ENCODE measurements at places on chromosomes 11 and 22. TPM values are rescaled to one million over a fixed set of nuclear protein-coding genes. Genes with fewer than 3 reads are reported as not detected.

Gene HBB
- total RNA-seq = not detected

Gene STK33
- total RNA-seq = not detected

Gene MMP12
- total RNA-seq = not detected

Gene HSCB
- 9.6 TPM for total RNA-seq

Gene TIGD3
- total RNA-seq = 1.1 TPM

Gene ELF5
- total RNA-seq = not detected

Gene CAPN5
- total RNA-seq = 5.8 TPM

DNA sequence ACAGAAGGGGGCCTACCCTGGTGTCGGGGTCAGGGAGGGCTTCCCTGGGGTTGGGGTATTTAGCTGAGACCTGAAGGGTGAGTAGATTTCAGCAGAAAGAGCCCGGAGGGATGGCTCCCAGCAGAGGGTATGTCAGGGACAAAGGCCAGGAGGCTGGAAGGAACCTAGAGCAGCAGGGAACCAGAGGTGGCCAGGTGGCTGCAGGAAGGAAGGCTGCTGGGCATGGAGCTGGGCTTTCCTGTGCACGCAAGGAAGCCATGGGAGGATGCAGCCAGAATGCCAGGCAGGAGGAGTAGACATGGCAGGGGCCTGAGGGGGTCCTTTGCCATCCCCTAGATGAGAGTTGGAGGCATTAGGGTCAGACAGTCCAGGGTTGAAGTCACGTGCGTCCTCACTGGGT is 27.4 kb upstream of the RELT start:
- DNase-seq = no peak

- no peak for DNase-seq
Measured at GRCh38 chr11:46143049-46143806, 22.0 kb upstream of the PHF21A start.

GRCh38 chr11:36034551-36035331 is 90.9 kb downstream of the LDLRAD3 start:
- DNase-seq = no peak

DNA sequence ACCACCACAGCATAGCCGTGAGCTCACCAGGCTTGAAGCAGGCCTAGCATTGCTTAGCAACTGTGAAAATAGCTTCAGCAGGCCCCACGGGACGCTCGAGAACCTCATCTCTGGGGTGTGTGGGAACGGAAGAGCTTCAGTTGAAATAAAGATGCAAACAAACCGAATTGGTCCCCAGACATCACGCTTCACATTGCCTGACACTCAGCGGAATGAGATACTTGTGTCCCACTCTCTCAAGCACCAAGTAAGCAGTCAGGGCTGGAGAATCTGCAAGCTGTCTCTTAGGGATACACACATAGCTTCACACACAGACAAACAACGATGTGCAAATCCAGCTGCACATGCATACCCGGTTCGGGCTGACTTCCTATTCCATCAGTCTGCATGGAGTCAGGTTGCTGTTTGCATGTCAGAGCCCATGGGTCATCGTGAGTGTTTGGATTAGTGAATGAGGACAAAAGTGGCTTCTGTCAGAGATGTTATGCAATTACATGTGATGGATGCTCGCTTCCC is 205.7 kb downstream of the SNX19 start:
- DNase-seq = no peak

GRCh38 chr22:48665311-48665995 is 1162.2 kb downstream of the BRD1 start:
- DNase-seq = no peak

GRCh38 chr11:45511566-45511965 is 153.9 kb downstream of the CHST1 start:
- DNase-seq = no peak

DNA sequence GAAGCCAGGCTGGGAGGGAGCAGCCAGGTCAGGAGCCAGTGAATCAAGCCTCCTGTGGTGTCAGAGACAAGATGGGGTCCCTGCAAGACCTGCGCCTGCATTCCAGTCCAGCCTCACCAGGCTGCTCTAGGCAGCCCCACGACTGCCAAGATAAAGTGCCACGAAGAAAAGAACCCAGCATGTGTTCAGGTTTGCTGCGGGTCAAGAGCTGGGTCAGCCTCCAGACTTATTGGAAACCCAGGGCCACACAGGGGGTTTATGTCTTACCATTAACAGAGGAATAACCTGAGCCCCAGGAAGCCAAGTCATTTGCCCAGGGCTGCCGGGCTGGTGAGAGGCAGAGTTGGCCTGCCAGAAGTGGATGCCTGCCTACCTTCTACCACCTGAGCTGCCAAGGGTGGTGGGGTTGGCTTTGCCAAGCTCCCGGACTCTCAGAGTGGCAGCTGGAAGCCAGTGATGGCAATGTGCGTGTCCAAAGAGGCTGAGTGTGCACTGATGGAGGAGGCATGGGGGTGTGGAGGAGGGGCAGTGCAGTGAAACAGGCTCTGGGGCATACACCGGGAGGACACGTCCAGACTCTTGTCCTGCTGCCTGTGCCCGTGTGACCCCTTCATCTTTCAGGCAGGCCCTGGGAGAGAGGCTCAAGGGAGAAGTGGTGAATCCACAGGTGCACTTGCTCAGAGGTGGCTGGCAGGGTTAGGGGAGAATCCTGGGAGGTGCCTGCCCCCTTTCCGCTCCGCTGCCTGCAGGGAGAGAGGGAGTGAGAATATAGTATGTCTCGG is 1.7 kb downstream of the RASD2 start:
- no peak for DNase-seq

DNA sequence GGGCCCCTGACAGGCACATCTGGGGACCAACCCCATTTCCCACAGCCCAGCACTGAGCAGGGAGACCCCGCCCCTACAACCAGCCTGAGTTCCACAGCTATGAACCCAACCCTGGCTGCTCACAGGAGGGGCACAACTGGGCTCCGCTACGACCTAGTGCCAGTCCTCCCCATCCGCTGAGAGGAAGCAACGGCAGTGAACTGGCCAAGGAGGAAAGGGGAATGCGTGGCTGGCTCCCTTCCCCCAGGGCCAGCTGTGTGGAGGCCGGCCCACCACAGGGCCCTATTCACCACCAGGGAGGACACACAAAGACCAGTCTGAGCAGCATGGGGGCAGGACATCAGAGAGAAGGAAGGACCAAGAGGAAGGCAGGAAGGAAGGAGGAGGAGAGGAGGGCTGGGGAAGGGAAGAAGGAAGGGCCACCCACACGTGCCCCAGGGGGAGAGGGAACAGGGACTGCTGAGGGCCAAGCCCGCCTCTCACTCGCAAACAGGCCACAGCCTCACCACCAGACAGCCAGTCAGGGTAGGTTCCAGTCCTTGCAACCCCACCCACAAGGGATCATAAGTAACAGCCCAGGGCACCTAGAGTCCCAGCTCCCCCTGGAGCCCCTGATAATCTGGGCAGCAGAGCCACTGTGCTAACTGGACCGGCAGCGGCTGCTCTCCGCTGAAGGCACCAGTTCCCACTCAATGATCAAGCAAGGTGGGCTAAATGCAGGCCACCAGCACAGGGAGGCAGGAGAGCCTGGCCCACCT is 8.5 kb upstream of the GAL3ST1 start:
- no peak for DNase-seq

- no peak for DNase-seq
Measured at GRCh38 chr11:110715541-110715940, 3.3 kb upstream of the ARHGAP20 start.

- no peak for DNase-seq
Measured at GRCh38 chr11:5102246-5102645, 32.9 kb downstream of the OR52E1 start.

- no peak for DNase-seq
Measured at GRCh38 chr11:31303644-31304180, 65.8 kb downstream of the DCDC1 start.

GRCh38 chr11:88533001-88533400 is 195.5 kb upstream of the CTSC start:
- no peak for DNase-seq

DNA sequence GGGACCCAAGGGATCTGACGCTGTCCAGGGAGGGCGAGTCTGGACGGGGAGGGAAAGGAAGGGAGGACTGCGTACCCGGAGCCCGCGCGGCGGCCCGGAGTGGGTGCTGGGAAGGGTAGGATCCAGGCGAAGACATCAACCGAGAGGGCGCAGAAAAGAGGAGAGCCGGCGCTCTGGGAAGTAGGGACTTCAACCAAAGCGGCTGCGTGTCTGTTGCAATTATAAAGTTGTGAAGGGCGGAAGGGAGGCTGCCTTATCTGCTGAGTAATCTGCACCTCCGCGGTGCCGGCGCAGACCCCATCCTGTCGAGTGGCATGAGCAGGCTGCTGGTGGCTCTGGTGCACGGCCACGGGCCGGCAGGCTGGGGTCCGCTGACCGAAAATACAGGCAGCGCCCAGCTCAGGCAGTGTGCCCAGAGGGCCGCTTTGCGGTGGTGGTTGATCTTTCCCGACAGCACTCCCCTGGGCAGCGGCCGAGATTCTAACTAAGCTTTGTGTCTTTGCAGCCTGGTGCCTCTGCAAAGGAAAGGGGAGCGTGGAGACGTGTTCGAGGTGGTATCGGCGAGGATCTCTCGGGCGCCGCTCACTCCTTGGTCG is 978 bp downstream of the C11orf87 start:
- DNase-seq = no peak
